Fibroblast of the conjunctiva (primary cell): ENCODE measurements at places on chromosomes 13 and 19.
A peak's percentile ranks its signal among the peaks of the same experiment; 100 is the strongest.

- DNase-seq: no peak
Measured at GRCh38 chr19:35889370-35890112, 10.8 kb downstream of the NFKBID start.

GRCh38 chr13:34421347-34421719 is 520.7 kb upstream of the NBEA start:
- DNase-seq: no peak

- no peak for DNase-seq
Measured at GRCh38 chr19:14473073-14473977, 1.8 kb downstream of the PTGER1 start.

DNA sequence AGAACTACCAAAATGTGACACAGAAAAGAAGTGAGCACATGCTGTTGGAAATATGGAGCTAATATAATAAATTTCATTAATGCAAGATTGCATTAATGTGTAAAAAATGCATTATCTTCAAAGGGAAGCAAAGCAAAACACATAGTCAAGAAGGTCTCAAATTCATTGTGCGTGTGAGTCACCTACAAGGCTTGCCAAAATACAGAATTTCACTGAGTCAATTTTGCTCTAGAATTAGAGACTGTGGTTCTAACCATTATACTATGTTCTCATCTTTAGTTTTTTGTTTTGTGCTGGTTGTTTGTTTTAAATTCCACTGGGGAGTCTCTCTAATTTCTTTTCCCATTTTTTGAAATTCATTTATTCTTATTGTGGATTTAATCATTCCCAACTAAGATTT is 149.8 kb upstream of the SLITRK1 start:
- no peak for DNase-seq

GRCh38 chr13:94548821-94549231 is 47.1 kb downstream of the TGDS start:
- DNase-seq: no peak

DNA sequence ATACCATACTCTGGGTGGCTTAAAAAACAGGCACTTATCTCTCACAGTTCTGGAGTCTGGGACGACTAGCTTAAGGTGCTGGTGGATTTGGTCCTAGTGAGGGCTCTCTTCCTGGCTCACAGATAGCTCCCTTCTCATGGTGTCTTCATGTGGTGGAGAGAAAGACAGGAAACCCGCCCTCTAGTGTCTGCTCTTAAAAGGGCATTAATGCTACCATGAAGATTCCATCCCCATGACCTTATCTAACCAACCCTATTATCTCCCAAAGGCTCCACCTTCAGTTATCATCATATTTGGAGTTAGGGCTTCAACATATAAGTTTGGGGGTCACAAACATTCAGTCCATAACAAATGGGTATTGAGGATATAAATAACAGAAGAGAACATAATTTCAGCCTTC is 139.4 kb downstream of the HS6ST3 start:
- DNase-seq: no peak

DNA sequence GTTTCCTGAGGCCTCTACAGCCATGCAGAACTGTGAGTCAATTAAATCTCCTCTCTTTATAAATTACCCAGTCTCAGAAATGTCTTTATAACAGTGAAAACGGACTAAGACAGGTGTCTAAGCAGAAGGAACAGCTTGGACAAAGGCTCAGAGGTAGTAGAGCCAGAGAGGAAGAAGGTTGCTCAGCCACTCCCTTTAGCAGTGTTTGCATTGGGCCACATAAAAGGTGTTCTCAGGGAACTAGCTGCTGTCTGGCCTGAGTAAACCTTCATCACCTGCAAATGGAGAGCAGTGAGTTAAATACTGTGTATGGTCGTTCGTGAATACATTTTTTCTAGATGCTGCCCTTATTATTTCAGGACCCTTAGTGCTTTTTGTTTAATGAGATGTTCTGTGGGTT is 383.4 kb downstream of the EFNB2 start:
- DNase-seq: no peak

DNA sequence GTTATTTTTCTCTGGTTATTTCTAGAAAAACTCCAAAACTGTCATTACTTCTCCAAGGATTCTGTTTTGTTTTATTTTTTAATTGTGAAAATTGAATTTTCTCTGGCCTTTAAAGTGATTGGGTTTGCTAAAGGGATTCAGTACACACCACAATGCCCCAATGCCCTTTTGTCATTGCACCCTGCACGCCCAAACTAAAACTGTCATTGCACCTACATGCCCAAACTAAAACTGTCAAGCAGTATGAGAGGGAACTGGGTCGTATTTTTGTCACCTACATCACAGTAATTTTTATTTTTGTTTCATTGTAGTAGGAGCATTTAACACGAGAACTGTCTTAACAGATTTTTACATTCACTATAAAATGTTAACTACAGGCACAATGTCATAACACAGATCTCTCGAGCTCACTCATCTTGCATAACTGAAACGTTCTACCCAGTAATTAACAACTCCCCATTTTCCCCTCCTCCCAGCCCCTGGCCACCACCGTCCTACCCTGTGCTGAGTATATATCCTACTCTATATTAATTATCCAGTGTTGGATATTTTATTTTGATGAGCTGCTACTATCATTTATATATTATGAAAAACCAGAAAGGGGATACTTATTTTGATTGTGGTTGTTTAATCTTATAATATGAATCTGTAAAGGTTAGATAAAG is 7.2 kb downstream of the NALCN start:
- DNase-seq: no peak

DNA sequence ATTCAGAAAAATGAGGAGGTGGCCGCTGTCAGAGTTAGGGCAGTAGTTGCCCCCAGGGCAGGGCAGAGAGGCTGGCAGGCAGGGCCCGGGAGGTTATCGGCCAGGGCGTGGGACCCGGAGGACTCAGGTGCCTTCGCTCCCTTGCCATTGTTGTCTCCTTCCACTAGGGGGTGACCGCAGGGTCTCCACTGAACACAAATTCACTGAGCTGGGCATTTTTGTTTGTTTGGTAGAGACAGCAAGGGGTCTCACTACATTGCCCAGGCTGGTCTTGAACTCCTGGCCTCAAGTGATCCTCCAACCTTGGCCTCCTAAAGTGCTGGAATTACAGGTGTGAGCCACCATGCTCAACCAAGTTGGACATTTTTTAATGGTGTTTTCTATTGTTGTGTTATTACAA is 25.1 kb downstream of the CARS2 start:
- DNase-seq: no peak

DNA sequence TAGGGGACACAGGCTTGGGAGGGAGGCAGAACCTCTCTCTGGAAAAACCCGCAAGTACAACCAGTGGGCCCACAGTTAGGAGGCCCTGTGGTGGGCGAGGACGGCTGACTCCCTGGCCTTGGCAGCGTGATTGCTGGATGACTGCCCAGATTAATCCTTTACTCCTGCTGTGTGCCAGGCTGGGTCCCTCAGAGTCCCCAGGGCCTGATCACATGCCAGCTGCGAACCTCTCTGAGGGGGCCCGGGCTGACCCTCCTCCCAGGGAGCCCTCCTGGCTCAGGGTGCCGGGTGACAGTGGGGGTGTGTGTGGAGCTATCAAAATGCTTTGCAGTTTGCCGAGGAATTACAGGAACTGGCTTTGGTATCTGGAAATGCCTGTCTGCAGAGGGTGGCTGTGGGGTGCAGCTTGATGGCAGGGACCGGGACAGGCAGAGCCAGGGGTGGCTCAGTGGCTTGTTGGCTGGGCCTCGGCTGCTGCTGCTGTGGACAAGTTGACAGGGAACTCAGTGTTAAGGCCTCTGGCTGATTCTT is 48.9 kb downstream of the DNM2 start:
- DNase-seq: no peak

DNA sequence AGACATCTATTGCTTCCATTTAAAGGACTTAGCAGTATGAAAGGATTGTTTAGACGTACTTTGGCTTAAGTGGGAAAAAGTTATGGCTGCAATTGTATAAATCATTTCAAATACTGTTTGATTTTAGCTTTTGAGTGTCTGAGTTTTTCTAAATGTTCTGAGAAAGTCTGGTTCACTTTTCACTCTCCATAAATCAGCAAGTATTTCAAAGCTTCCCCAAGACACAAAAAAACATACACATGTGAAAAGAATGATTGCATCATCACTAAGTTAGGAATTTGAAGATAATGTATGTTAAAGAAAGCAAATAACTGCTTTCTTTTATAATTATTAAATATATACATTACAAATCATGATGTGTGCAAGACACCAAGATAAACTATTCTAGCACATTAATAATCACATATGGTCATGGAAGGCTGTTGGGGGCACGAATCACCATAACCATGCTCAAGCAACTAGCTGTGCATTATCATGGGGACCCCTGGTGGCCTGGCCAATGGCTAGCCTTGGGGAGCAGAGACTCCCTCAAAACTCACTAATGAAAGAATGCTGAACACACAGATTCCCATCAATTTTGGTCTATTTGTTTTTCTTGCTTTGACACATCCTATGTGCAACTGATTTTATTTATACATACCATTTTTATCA is 111.1 kb downstream of the MIPEP start:
- DNase-seq: no peak

DNA sequence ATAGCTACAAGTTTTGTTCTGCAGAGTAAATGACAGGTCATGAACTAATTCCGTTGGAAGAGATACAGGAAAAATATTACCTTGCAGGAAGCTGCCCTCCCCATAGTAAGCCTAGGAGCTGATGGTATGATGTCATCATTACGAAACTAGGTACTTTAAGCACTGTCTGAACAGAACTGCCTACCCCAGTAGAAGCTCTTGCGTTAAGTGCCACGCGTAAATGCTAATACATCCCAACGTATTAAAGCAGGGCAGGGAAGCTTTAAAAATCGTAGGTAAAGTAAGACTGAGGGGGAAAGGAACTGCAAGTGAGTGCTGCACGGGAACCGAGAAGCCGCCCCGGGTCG is 572 bp downstream of the UGGT2 start:
- DNase-seq: peak; percentile 41

DNA sequence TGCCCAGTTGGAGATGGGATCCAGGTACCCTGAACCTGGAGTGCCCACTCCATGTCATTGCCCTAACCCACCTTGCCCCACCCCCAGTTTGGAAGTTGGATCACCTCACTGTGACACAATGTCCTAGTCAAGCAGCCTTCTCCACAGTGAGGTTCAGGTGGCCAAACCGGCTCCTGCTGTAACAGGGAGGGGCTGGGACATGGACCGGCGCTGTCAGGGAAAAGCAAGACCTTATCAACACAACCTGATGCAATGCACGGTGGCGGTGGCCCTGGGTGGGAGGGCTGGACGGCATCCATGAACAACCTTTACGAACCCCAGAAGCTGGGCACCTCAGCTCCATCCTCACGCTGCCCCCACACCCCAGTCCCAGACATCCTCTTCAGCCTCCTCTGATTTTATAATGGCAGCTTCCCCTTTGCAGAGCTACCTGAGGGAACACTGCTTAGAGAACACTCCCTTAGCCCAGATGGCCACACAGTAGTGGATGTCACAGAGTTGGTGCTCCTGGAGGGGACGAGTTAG is 1.6 kb upstream of the KRTDAP start:
- DNase-seq: no peak

DNA sequence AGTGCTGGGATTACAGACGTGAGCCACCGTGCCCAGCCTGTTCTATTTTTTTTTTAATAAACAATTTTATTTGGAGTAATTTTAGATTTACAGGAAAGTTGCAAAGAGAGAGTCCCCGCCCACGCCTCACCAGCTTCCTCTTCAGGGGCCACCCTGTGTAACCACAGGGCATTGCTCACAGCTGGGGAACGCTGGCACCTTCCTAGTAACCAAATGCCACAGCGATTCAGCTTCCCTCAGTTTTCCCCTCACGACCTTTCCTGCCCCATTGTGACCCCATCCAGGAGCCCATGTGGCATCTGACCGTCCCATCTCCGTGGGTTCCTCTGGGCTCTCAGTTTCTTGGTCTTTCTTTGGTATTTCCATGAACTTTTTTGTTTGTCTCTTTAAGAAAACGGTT is 83.9 kb downstream of the GNG7 start:
- no peak for DNase-seq

GRCh38 chr19:32498648-32499200 is 82.3 kb upstream of the PDCD5 start:
- no peak for DNase-seq

- DNase-seq: no peak
Measured at GRCh38 chr13:50693727-50694126, 149.8 kb downstream of the DLEU7 start.

GRCh38 chr13:83691966-83692365 is 190.3 kb downstream of the SLITRK1 start:
- DNase-seq: no peak

DNA sequence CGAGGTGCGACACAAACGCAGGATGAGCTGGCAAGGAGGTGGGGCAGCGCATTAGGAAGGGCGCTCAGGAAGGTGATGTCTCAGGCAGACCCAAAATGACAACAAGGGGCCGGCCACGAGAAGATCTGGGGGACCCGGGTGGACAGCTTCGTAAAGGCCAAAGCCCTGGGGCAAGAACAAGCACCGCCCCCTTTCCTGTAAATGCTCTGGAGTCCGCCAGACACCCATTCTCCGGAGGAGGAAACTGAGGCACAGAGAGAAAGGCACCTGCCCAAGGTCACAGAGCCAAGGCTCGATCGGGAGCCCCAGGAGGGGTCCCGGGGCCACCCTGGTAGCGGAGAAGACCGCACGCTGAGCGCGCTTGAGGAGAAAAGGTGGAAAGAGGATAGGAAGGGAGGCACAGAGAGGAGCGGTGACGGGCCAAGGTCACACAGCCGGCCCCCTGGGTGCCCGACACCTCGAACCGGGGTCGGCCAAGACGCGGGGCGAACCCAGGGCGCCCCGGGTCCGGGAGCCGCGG is 571 bp downstream of the SAFB2 start:
- no peak for DNase-seq

- no peak for DNase-seq
Measured at GRCh38 chr19:38247734-38248268, 8.4 kb downstream of the PPP1R14A start.

DNA sequence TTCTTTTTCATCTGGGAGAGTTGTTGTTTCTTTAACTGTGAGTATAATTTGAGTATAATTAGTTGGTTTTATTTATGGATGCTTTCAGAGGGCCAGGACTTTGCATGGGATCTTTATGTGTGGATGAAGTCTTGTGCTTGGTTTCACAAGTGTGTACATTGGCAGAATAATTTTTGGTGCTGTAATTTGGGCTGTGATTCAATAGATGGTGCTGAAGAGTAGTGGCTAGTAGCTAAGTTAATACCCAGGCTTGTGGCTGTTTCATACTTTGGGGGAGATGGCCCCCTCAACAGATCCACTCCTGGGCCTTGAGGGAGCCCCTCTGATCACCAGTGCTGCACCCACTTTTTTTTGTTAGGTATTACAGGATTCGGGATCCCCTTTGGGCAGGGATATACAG is 1142.4 kb downstream of the SLITRK1 start:
- DNase-seq: no peak

- DNase-seq: no peak
Measured at GRCh38 chr13:75762955-75763354, 126.8 kb downstream of the LMO7 start.

DNA sequence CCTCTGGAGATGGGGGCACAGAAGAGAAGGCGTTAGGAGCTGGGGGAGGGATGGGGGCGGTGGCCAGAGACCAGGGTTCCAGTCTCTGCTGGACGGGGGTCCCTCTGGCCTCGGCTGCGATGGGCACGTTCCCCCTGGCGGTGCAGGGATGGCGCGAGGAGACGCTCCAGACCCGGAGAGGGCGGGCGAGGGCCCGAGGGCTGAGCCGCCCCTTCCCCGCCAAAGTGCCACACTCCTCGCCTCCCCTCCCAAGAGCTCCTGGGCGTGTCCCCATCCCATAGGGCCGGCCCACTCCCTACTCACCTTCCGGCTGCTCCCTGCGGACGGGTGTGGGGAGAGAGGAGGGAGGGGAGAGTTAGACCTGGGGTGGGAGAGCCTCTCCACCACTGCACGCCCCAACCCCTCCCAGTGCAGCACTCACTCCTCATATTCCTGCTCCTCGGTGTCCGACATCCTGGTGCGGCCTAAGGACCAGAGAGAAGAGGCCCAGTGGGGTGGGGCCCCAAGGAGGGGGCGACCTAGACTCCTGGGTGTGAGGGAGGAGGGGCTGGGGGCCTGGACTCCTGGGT is 2.2 kb downstream of the TNNT1 start:
- DNase-seq: no peak
